GM23338 (cell line): ENCODE measurements at places on chromosomes 5 and 9. TPM values are rescaled to one million over a fixed set of nuclear protein-coding genes. Genes with fewer than 3 reads are reported as not detected.

The CRB2 gene
- total RNA-seq, result 9.8 and 10.2 TPM in 2 replicates

The DIPK1B gene
- 47.2 and 60.0 TPM in 2 replicates for total RNA-seq

The C7 gene
- total RNA-seq, result 0.07 TPM in 1 of 2 replicates, not detected in the other

The CDH9 gene
- 0.31 TPM in 1 of 2 replicates, not detected in the other for total RNA-seq

The WDR38 gene
- total RNA-seq, result not detected in 2 replicates

GRCh38 chr9:70418822-70419555, 4.5 kb upstream of the KLF9 start:
- peaks cover 66% of the 10 kb centered on the region for H3K27me3 ChIP-seq
- H3K4me3 ChIP-seq, result peak overlapping the region; percentile 84
- H3K4me1 ChIP-seq, result peaks cover 27% of the 10 kb centered on the region

DNA sequence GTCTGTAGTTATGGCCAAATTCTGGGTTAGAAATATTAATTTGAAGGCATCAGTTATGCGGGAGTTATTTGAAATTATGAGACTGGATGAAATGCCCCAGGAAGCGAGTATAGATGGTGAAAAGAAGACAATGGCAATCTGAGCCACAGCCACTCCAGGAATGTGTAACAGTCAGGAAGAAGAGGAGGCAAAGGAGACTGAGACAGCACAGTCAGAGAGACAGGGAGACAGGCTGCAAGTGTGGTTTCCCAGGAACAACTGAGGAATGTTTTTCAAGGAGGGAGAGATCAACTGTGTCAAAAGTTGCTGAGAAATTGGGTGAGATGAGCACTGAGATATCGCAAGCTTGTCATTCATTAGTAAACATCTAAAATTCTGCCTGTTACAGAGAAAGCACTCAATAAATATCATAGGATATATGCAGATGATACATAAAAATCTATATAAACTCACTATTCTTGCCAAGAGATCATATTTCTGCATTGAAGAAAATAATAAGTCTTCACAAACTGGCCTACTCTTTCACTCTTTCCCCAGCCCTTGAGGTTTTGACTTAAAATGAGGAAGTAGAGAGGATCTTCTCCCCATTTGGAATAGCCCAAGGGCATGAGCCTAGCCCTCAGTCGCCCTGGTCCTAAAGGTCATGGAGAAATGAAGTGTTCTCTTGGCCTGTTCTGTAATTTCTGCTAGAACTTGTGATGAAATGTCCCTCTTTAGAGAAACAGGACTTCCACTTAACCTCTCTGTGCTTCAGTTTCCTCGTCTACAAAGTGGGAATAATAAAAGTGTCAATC, 48.5 kb upstream of the RLN1 start:
- no peak overlapping the region for H3K27ac ChIP-seq
- H3K4me3 ChIP-seq, result no peak overlapping the region
- DNase-seq, result peak; percentile 5
- H3K27me3 ChIP-seq, result no peaks in the 10 kb centered on the region
- H3K4me1 ChIP-seq, result no peaks in the 10 kb centered on the region

GRCh38 chr5:153672347-153673090, 182.0 kb downstream of the GRIA1 start:
- DNase-seq, result no peak
- H3K27me3 ChIP-seq, result no peaks in the 10 kb centered on the region
- H3K4me1 ChIP-seq, result no peaks in the 10 kb centered on the region
- no peaks in the 10 kb centered on the region for H3K36me3 ChIP-seq

DNA sequence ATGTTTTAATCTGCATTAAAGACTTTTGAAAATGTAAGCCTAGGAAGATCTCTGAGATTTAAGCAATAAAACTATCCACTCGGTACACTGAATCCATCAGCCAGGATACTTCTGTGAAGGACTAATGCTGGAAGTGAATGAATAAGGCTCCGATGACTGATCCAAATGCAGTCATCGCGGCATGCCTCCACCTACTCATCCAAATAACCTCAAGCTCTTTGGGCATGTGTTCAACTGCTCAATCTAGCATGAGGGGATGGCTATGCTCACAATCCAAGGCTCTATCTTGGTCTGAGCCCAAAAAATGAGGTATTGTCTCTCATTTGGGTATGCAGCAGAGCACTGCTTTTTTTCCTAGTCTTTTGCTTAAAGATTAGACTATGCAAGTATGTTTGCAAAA, 19.2 kb downstream of the MARCHF3 start:
- no peaks in the 10 kb centered on the region for H3K27me3 ChIP-seq
- H3K27ac ChIP-seq, result no peak overlapping the region
- H3K4me1 ChIP-seq, result no peaks in the 10 kb centered on the region; the same call in 1 of the 2 replicates
- no peak for DNase-seq
- H3K4me3 ChIP-seq, result no peak overlapping the region
- H3K36me3 ChIP-seq, result no peaks in the 10 kb centered on the region

DNA sequence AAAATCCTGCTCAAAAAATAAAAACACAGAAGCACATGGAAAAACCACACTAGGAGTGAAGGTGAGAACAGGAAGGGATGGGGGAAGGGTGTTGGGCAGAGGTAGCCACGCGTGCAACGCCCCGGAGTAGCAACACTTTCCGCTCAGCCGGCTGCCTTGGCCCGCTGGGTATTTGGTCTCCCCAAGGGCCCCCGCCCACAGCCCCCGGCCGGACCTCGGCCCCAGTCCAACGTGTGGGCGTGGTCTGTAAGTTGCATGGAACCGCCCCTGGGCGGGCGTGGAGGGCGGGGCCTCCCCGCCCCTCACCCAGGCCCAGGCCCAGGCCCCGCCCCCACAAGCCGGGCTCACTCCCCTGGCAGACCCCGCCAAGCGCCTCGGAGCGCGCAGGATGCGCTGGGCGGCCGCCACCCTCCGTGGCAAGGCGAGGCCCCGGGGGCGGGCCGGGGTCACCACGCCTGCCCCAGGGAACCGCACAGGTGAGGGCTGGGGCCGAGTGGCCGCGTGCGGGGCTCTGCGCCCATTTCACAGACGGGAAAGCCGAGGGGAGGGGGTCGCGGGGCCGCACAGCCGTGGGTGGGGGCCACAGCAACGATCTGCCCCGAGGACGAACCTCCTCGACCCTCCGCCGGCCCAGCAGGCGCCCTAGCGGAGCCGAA, at the start of gene SUSD3:
SUSD3 (plus strand) TSS at position 347 of the 656 bp plus-strand sequence; CDS start at position 389, 42 bp downstream.
- peaks cover 4% of the 10 kb centered on the region for H3K27me3 ChIP-seq

DNA sequence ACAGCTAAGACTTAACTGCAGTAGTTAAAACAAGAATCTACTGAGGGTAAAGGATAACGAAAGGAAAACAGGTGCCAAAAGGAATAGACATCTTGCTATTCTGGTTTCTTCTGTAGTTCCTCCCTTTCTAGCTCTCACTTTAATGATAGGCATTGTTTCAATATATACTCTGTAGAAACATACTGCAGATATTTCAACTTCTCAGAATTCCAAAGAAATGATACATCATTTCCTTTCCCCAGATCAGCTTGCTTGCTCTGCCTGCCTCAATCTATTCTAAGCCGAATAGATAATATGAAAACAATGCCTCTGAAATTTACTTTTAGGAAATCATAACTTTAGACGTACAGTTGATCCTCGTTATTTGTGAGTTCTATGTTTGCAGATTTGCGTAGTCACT, 46.3 kb downstream of the ACO1 start:
- H3K4me1 ChIP-seq, result no peaks in the 10 kb centered on the region
- no peak overlapping the region for H3K27ac ChIP-seq
- DNase-seq, result no peak
- no peaks in the 10 kb centered on the region for H3K27me3 ChIP-seq
- peaks cover 4% of the 10 kb centered on the region for H3K36me3 ChIP-seq
- no peak overlapping the region for H3K4me3 ChIP-seq
